Heart left ventricle (tissue), 16 donors: ENCODE measurements at places on chromosomes 11 and 22. TPM values are rescaled to one million over a fixed set of nuclear protein-coding genes. Genes with fewer than 3 reads are reported as not detected.

TECTA gene
- 1.2 TPM for total RNA-seq

BUD13 gene
- total RNA-seq = 6.5 TPM

SLC2A11 gene
- total RNA-seq = 13.0 TPM

ADAMTS8 gene
- total RNA-seq = 0.76 TPM

PATE4 gene
- not detected for total RNA-seq

PKP3 gene
- total RNA-seq = 0.32 TPM

GGT5 gene
- 7.7 TPM for total RNA-seq

PTGDR2 gene
- 1.1 TPM for total RNA-seq

RIMBP3C gene
- 0.19 TPM for total RNA-seq

MS4A6A gene
- total RNA-seq = 30.7 TPM

- H3K4me3 ChIP-seq = no peak overlapping the region
- no peak overlapping the region for H3K27ac ChIP-seq
- no peaks in the 10 kb centered on the region for H3K36me3 ChIP-seq
- H3K27me3 ChIP-seq = no peaks in the 10 kb centered on the region
- DNase-seq = peak; percentile 63
Measured at GRCh38 chr22:49992921-49993648, 19.5 kb downstream of the IL17REL start.

GRCh38 chr22:19919701-19920363 is 21.7 kb upstream of the COMT start:
- no peak overlapping the region for H3K4me3 ChIP-seq
- no peaks in the 10 kb centered on the region for H3K36me3 ChIP-seq
- no peak overlapping the region for H3K27ac ChIP-seq
- H3K27me3 ChIP-seq = no peaks in the 10 kb centered on the region

GRCh38 chr11:66076561-66076960 is 6.5 kb downstream of the PACS1 start:
- H3K4me1 ChIP-seq = peaks cover 39% of the 10 kb centered on the region
- H3K4me3 ChIP-seq = no peak overlapping the region
- H3K27ac ChIP-seq = no peak overlapping the region
- H3K36me3 ChIP-seq = peaks cover 50% of the 10 kb centered on the region

DNA sequence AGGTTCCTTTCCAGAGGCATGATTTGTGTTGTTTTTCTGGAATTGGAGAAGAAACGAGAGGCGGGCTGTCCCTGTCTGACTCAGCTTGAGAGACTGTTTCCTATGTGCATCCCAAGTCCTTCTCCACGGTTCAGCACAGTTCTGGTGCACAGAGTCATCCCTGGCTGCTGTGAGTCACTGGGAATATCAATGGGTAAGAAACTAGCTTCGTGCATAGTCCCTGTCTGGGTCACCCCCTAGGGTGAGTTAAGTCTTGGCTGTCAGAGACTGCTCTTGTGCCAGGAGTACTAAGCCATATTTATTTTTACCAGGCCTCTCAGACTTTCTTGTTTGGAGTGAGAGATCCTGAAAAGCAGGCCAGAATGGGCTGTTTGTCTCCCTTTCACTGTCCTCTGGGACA is 2.4 kb upstream of the LRP4 start:
- peak; percentile 37 for DNase-seq
- H3K4me1 ChIP-seq = peaks cover 7% of the 10 kb centered on the region
- no peaks in the 10 kb centered on the region for H3K27me3 ChIP-seq
- no peak overlapping the region for H3K4me3 ChIP-seq
- H3K27ac ChIP-seq = peak overlapping the region; percentile 67
- H3K36me3 ChIP-seq = no peaks in the 10 kb centered on the region

- no peak for DNase-seq
- no peak within 1 kb of the TSS for H3K4me3 ChIP-seq
- peaks cover 7% of the 10 kb centered on the region for H3K27me3 ChIP-seq
- H3K4me1 ChIP-seq = no peaks in the 10 kb centered on the region
Measured at GRCh38 chr11:17547051-17547577, at the start of gene OTOG. TSS of gene OTOG (plus strand) at chr11:17547259. CDS start at chr11:17547373, 114 bp downstream.
